ENCODE measurements at places on chromosomes 4 and X.

DNA sequence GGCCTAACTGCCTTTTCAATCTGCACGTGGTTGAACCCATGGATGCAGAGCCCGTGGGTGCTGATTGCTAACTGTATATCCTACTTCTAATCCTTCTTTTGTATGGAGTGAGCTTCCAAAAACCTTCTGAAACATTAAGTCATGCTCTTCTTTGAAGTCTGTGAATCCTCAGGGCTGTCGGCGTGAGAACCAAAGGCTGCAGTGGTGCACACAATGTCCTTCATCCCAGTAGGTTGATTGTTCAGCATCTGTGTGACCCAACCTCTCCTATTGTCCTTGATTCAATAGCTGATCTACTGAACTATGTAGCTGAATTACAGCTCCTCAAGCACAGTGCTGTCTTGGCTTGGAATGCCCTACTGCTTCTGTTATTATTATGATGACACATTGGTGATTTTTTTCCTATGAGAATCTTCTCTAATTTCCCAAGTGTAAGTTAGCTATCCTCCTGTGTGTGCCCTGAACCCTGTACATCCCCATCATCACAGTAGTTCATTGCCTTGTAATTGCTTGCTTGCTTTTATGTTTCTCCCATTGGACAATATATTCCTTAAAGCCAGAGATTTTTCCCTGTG lies 294.6 kb downstream of the TRIML1 start:
- DNase-seq = no peak

DNA sequence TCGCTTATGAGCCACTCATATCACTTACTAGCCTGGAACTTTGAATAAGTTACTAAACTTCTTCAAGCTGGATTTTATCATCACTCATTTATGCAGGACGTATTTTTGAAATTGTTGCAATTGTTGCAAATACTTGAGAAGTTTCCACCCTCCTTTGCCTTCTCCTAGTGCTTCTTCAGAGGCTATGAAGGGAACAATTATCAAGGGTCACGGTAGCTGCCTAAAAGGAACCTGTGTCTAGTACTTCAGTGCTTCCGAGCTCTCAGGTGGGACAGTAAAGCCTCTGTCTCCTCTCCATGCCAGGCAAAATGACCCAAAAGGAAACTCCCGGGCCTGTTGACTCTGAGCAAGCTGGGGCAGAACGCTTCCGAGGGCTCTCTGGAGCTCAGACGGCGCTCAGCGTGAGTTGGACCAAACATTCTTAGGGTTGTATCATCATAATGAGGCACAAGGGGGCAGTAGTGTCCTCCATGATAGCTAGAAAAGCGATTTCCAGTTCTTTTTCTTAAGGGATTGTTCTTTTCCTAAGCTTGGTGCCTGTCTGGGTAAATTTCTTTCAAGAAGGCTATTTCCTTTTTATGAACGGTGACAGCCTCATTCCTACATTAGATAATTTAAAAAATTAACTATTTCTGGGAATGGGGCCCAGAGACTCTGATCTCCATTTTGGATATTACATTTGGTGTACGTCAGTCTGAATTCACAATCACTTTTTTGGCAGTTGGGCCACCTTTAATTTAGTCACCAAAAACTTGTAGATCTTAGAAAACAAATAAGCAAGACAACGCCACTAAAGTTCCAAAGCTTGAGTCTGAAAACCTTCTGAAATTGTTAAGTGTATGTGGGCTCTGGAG lies 73.1 kb downstream of the PACRGL start:
- peak; percentile 18 for DNase-seq

DNA sequence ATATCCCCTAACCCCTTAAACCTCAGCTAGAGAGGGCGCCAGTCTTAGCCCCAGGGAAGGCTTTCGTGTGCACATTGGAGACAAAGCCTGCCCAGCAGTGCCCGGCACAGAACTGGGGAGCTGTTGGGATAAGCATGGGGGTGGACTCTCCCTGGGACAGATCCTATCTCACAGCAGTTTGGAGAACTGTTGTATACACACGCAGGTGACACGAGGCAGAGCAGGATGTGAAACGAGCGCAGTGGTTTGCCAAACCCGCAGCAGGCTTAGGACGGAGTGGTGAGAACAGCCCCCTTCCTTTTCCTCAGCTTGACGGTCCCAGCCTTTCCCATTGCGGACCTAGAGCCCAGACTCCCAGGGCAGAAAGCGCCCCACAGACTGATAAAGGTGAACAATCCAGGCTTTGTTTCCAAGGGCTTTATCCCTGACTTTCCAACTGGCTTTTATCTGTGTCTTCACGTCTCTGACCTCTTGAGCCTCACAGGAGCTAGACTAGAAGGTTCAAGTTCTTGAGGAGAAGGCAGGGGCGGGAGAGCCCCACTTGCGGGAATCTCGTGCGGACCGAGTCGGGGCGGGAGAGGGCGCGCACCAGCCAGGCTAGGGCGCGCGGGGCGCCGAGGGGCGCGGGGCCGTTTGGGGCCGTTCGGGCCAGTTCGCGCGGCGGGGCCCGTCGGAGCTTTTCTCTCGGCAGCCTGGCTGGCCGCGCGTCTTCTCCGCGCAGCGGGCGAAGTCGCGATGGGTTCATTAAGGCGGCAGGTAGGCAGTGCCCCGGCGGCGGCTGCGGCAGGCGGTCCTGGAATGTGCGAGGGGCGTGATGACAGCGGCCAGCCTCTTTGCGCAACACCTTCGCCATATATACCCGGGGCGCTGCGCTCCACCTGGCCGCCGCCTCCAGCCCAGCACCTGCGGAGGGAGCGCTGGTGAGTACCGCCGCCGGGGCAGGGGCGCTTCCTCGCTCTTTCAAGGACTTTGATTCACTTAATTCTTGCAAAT lies at the start of gene SLC34A2:
TSS of gene SLC34A2 (plus strand) at position 881 of the 993 bp plus-strand sequence. CDS start 6,650 bp downstream, outside the sequence.
- no peak for DNase-seq

- DNase-seq = peak; percentile 92
These were observed 90.7 kb downstream of the CDS1 start for GRCh38 chr4:84673475-84674240.

DNA sequence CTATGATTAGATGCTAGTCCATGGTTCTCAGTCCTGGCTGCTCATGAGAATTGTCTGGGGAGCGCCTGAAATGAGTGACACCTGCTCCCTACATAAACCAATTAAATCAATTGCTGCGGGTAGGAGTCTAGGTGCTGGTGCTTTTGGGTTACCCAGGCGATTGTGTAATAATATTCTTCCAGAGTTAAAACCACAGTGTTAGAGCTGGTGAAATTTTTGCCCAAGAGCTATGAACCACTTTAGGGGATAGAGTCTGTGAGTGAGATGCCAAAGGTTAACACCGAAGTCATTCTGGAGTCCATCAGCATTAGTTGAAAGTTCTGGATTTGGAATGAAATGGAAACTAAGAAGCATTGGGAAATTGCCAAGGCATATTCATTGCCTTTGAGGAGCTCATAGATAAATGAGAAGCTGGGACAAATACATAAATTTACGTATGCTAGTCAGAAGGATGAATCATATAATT lies 15.3 kb downstream of the PDK3 start:
- DNase-seq = no peak

DNA sequence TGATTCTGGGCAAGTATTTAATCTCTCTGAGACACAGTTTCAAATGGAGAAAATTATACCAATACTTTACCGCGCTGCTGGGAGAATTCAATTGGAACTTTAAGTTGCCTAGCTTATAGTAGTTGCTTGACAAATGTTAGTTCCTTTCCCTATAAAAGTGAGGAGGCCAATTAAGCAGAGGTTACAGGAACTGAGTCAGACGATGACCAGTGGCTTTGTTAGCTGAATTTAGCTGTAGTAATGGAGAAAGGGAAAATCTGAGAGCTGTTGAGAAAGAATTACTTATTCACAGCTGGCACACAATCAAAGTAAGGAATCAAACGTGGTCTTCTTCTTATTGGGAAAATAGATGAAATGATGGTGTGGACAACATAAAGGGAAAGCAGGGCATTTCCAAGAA lies 29.6 kb downstream of the SMARCA1 start:
- DNase-seq = peak; percentile 62

- no peak for DNase-seq
These were observed 2.3 kb upstream of the HNRNPD start for GRCh38 chr4:82376109-82376508.

DNA sequence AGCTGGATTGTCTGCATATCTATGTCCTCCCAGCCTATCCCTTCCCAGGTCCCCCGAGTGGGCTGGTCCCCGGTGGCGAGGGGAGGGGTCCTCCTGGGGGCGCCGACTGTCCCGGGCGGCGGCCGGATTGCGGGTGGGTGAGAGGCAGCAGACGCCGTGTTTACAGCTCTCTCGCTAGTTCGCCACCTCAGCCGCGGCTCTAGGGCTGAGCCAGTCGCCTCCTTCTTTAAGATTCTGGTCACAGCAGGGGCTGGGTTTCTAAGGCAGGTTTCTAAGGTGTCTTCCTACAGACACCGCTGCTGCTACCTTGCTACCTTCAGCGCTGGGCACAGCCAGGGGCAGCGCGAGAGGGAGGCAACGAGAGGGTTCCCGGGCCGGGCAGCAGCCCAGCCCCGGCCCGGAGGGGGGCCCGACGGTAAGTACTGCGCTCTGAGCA lies 57.2 kb downstream of the FRMPD3 start:
- DNase-seq = no peak

DNA sequence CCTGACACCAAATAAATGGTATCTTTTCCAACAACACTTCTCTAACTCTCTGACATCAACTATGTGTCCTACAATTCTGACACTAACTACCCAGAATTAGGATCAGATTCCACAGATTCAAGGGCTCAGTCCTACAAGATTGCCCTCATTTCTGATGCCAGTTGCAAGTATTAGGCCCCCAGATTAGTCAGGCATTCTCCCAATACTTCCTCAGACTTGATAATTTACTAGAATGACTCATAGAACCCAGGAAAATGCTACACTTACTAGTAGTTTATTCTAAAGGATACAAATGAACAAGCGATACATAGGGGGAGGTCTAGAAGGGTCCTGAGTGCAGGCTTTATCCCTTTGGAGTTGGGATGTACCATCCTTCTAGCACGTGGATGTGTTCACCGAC lies 8.5 kb downstream of the TIGD2 start:
- DNase-seq = peak; percentile 33

DNA sequence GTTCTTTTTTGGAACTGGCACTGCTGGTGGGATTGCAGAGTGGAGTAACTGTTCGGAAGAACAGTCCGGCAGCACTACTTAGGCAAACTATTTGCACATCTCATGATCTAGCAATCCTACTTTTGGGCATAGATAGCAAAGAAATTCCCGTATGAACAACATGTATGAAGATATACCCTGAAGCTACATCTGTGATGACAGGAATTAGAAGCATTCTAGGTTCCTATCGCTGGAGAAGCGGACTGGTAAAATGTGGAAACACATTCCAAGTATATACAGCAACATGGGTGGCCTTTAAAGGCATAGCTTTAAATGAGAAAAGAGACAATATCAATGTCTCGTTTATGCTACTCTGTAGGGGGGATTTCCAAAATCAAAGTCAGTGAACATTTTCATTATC lies 3.1 kb downstream of the DCAF16 start:
- no peak for DNase-seq

DNA sequence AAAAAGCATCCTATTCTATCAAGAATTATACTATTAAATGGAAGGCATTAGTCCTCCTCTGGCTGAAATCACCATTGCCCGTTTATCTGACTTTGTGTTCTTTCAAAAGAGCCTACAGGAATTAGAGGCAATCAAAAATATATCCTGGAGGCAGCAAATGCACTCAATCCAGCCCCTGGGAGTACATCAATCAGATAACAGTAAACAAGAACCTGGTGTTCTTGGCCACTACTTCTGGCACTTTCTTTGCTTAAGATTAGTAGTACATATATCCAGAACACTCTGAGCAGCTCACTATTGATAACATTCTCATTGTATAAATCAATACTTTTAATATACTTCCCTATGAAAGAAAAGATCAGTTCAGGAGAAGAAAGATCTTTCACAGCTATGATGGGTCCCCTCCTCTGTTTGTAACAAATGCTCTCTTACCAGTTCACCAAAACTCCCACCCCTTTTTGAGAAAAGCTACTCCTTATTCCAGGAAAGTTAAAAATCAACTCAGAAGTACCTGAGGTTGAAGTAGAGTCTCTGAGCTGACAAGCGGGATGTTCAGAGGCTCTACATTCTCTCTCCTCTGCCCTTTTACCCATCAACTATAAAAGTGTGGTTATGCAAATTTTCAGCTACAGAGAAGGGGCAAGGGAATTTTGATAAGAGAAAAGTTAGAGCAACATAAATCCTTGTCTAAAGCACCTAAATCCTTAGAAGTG lies 176.0 kb downstream of the COX18 start:
- DNase-seq = no peak

DNA sequence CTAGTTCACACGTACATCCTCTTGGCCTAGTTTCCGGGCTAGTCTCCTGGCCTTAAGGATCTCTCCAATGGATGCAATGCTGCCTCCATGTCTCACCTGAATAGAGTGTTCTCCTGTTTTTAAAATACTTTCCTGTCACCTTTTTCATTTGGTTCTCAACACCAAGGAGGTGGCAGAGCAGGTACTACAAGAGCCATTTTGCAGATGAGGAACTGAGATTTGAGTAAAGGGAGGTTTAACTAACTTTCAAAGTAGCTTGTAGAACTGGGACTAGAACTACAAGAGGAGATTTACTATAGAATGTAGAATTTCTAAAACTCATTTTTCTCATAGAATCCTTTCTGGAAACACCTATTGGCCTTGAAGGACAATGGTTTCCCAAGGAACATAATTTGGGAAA lies 97.6 kb upstream of the AP1S2 start:
- no peak for DNase-seq

- DNase-seq = no peak
These were observed 141.1 kb upstream of the MID1 start for GRCh38 chrX:10761447-10761846.

DNA sequence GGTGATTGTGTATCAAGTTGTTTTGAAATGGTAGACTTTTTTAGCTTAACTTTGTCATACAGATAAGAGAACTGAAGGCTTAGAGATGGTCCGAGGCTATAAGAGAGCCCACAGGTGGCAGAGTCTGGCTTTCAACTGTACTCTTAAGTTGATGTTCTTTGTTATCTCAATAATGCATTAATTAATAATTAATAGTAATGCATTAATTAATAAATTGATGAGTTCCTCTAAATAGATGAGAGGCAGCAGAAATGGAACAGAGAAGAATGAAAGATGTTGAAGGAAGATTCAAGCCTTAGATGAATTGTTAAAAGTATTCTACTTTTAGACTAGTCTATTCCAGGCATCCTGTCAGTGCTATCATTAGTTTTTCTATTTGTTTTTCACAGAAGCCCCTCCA lies 22.4 kb downstream of the NUDT9 start:
- no peak for DNase-seq

DNA sequence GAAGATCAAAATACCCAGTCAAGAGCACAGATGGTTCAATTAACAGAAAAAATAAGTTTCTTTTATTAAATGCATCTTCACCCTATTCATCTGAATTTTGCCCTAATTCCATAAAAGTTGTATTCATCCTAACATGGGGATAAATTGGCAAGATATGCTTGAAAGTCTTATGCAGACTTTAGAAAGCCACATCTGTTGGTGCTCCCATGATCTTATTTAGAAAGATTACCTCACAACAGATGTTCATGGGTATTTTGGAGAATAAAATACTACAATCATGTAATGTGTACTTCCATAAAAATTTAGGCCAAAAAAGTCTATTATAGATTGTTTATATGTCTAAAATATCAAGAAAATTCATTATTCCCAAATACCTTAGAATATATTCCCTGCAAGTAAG lies 510.3 kb downstream of the TECRL start:
- no peak for DNase-seq
